ENCODE measurements at places on chromosomes 5 and 9.

- no peak for DNase-seq
These were observed 5.4 kb downstream of the LSM11 start for GRCh38 chr5:157748760-157749461.

DNA sequence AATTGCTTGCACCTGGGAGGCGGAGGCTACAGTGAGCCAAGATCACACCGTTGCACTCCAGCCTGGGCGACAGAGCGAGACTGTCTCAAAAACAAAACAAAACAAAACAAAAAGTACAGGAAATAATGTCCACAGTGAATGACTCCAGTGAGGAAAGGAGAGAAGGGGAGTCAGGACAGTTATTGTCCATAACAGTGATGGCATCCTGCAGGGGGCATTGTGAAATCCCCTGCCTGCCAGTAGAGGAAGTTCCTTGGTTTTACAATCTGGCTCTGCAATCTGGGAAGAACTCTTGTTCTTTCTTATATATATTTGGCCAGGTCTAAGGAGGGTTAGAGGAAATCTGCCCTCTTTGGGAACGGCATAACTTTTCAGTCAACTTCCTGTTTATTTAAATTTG lies 8.2 kb downstream of the SH3GL2 start:
- no peak for DNase-seq

DNA sequence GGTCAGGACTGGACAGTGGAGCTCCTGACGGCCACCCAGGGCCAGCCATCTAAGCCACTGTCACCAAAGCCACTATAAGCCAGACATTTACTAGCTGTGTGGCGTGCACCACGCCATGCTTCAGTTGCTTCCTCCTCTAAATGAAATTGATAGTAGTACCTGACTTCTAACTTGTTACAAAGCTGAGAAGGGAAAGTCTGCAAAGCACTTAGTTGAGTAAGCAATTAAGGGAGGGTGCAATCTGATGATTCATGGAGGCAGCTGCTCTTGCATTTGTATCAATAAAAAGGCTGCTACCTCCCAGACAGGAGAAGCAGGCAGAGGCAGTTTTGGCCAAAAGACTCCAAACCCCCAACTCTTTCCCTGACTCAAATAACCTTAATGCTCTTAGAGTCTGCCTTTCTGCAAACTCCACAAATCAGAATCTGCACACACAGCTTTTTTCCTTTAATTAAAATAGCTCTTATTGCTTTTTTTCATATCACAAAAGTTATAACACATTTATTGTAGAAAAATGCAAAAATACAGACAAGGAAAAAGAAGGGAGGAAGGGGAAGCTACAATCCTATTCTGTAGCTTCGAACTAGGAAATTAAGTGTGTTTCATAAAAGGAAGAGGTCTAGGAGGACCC lies 19.3 kb upstream of the RAPGEF1 start:
- no peak for DNase-seq

- no peak for DNase-seq
These were observed 27.9 kb downstream of the SPRY4 start for GRCh38 chr5:142296914-142297417.

DNA sequence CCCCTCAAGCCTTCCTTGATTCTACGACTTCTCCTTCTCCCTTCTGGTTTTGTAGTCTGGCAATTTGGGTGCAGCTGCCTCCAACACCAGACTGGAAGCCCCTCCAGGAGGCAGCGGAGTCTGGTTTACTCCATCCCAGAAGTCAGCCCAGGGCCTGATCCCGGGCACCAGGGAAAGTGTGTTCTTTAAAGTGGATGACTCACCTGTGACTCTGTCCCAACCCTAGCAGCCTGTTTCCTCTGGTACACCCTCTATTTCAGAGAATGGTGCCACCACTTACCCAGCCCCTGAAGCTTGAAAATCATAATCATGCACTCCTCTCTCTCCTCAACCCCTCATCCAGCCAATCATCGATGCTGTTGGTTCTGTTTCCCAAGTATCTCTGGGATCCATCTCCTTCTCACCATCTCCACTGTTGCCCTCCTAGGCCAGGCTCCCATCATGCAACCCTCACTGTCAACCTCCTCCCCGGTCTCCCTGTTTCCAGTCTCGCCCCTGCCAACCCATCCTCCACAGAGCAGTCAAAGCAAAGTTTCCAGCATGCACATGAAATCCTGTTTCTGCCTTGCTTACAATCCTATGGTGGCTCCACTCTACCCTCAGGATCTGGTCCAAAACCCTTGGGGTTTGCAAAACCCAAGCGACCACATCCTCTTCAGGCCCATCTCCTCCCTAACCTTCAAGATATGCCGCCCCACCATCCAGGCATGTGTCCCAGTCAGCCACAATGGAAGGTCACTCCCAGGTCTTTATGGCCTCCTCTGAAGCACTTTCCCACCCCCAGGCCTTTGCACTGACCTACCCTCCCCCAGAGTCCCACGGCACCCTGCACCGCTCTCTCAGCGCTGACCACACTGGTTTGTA lies 10.5 kb downstream of the LHX6 start:
- DNase-seq, result no peak

- no peak for DNase-seq
These were observed 159.9 kb downstream of the TSSK1B start for GRCh38 chr5:113274836-113275414.

- peak; percentile 6 for DNase-seq
These were observed 67.8 kb upstream of the SLC1A1 start for GRCh38 chr9:4422495-4422894.

DNA sequence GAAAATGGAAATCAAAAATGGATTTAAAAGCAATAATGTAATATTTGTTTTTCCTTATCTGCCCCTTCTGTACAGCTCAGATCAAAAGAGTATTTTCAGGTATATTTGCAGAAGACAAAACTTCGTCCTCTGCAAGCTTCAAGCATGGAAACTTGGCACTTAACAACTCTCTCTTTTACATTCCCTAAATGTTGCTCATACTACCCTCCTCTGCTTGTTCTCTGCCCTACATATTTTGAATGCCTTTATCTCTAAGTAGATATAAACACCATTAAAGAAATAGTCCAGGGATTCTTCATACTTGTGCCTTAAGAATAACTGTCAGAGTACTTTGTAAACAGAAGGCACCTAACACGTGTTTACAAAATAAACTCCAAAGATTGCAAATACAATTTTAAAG lies 19.2 kb upstream of the SMC2 start:
- DNase-seq, result no peak

- DNase-seq, result no peak
These were observed 188.8 kb downstream of the FBN2 start for GRCh38 chr5:128349044-128349858.

GRCh38 chr9:122071715-122072114 lies 21.4 kb downstream of the TTLL11 start:
- DNase-seq, result no peak

DNA sequence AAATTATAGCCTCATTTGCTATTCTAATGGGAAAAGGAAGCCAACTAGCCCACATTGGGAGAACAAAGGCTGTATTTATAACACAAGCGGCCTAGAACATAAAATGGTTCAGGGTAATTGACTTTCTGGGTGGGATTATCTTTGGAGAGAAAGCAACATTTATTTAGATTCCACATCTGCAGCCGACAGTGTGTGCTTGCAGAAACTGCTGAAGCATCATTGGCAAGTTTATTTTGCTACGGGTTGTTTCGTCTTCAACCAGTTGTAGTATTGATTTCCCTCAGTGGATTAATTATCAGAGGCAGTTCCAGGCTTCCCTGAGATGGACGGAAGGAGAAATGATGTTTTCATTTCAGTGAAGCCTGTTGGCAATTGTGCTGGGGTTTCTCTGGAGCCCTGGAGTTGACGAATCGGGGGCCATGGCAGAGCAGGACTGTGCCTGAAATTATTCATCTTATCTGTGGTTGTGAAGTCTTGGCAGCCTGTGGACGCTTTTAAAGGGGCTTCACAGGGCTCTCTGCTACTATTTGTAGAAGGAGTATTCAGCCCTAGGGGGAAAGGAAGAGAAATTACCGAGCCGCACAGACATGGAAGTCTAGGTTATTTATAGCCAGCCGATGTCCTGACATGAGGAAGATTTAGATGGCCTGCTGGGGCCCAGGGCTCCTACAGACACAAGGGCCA lies 290.6 kb upstream of the IRX4 start:
- no peak for DNase-seq

- DNase-seq, result no peak
These were observed 97.5 kb downstream of the IRX2 start for GRCh38 chr5:2653991-2654390.

DNA sequence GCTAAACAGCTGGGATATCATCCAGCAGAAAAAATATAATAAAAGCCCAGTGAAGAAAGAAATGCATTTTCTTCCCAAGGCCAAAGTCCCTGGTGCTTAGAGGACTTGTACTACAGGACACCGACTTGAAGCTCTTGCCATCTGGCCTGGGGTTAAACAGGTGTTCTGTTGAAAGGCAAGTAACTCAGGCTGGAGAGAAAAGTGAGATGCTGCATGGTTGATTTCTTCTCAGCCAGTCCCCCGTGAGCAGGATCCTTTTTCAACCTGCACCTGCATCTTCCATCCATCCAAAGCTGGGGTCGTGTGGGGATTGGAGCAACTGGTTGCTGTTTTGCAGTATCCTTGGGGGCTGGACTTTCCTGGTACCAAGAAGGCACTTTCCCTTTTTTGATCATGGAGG lies 146.1 kb upstream of the RPS23 start:
- no peak for DNase-seq

GRCh38 chr9:4237748-4238511 lies 61.9 kb downstream of the GLIS3 start:
- no peak for DNase-seq

GRCh38 chr5:80122579-80122978 lies 87.4 kb downstream of the THBS4 start:
- DNase-seq, result no peak

DNA sequence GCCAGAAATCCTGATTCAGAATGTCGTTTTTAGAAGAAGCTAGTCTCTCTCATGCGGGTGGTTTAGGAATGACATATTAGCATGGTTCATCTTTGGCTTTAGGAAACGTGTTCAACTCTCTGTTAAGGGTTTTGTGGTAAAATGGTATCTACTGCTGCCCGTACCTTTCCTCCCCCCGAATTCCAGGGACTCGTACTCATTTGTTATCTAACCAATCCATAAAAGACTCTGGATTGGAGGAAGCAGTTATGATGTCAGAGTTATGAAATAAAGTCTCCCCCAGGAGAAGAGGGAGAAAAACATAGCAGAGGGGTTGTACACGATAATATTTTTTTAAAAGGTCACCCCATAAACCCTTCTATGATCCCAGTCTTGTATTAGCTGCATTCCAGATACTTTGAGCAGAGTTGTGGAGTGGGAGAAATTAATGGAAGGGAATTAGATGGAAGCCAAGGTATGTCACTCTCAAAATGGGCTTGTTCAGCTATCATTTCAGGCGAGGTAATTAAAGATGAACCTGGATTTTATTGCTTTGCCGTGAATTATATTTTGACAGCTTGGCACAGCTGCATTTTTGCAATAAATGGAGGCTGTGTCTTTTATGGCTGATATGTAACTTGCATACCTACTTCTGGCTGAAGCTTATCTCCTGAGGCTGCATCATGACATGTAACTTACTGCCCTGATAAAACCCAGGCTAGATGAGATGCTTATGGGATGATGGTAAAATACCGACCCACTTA lies 31.3 kb downstream of the RAI14 start:
- no peak for DNase-seq

DNA sequence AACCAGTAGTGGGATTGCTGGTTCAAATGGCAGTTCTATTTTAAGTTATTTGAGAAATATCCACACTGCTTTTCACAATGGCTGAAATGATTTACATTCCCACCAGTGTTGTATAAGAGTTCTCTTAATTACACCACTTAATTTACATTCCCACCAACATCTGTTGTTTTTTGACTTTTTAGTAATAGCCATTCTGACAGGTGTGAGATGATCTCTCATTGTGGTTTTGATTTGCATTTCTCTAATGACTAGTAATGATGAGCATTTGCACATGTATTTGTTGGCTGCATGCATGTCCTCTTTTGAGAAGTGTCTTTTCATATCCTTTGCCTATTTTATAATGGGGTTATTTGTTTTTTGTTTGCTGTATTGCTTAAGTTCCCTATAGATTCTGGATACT lies 688.3 kb downstream of the PRR16 start:
- no peak for DNase-seq

DNA sequence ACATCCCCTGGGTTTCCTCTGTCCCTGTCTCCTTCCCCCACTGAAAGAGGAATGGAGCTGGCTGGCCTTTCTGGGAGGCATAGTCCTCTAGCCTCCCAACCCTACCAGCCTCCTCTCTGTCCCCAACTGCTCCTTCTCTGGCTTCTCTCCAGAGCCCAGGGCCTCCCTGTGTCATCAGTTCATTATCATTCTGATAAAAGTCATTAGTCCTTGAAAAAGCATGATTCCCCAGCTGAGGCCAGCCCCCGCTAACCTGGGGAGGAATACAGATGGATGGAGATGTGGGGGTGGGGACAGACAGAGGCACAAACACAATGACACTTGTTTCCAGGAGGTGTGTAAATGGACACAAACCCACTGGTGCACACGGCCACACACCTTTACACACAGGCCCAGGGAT lies 73.6 kb upstream of the HSPA9 start:
- DNase-seq, result no peak

- no peak for DNase-seq
These were observed 77.3 kb downstream of the PALM2AKAP2 start for GRCh38 chr9:109857336-109857735.

GRCh38 chr9:33453999-33454660 lies 6.7 kb upstream of the AQP3 start:
- DNase-seq, result peak; percentile 38

GRCh38 chr9:99873943-99874584 lies 32.4 kb upstream of the STX17 start:
- DNase-seq, result no peak

- DNase-seq, result no peak
These were observed 34.0 kb downstream of the MTRR start for GRCh38 chr5:7902666-7903625.

GRCh38 chr9:132849185-132849706 lies 28.8 kb downstream of the AK8 start:
- peak; percentile 15 for DNase-seq

DNA sequence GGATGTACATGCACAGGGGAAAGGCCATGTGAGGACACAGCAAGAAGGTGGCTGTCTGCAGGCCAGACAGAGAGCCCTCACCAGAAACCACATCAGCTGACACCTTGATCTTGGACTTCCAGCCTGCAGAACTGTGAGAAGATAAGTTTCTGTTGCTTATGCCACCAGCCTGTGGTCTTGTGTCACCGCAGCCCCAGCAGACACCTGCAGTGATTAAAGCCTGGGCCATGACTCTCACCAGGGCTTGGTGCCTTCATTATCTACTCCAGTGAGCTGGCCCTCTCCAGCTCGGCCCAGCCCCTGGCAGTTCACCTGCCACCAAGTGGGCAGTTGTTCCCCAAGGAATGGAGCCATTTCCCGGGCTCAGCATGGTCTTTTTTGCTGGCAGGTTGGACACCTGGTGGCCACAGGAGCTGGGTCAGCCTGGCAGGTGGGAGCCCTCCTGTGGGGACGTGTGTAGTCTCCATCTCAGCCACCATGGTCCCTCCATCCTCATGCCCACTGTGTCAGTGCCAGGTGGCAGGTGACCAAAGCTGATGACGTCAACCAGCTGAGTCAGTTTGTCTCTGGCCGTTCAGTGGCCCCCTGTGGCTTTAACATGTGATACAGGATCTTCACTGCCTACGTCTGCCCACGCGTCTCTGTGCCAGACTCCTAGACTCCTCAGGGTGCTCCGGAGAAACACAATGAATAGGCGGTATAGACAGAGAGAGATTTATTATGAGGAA lies 99.9 kb upstream of the PPP1R26 start:
- no peak for DNase-seq

All from CD4-positive, alpha-beta T cell treated with Interleukin-17A for 4 hours (primary cell).